ENCODE measurements at places on chromosomes 16 and 17.

DNA sequence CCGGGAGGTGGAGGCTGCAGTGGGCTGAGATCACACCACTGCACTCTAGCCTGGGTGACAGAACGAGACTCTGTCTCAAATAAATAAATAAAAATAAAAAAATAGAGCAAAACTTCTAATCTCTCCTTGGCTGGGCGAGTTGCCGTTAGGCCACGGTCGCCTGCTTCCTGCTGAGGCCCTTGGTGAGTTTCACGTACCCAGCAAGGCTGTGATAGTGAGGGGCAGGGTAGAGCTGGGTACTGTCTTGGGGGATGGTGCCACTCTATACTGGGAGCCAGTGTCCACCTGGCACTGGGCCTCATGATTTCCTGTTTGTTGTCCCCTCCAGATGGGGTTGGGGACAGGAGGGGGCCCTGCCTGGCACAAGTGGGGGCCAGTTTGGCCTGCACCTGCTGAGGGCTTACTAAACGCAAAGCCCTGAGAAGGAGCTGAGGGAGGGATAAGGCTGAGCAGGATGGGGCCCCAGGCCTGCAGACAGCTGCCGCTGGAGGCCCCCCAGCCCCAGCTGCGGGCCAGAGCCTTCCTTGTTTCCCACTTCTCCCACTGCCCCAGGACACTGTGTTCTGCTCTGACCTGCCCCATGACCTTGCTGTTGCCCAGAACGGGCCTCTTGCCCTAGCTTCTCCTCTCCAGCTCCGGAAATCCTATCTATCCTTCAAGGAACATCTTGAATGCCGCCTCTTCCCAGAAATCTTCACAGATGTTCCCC is 25.4 kb downstream of the GJD3 start:
- H3K27me3 ChIP-seq = no peaks in the 10 kb centered on the region
- no peak overlapping the region for H3K27ac ChIP-seq
- DNase-seq = no peak
- H3K4me1 ChIP-seq = peaks cover 39% of the 10 kb centered on the region

GRCh38 chr16:15538507-15538906 is 104.1 kb downstream of the BMERB1 start:
- H3K4me1 ChIP-seq = no peaks in the 10 kb centered on the region
- no peak overlapping the region for H3K4me3 ChIP-seq

DNA sequence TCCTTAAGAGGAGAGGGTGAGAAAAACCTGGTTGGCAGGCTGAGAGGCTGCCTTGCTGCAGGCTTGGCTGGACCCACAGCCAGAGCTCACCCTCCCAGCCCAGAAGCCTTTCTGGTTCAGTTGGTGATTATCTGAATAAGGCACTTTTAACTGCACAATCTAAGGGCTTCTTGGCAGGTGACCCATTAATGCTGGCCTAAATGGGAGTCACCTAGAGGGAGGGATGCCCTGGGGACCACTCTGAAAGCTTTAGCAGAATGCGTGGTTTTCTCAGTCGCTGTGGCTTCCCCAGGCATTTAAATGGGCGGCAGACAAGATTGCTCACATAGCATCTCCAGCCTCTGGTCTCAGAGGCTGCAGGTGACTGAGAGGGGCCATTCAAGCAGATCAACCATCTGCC is 33.2 kb upstream of the SHISA9 start:
- no peak overlapping the region for H3K27ac ChIP-seq
- H3K4me1 ChIP-seq = no peaks in the 10 kb centered on the region
- no peaks in the 10 kb centered on the region for H3K36me3 ChIP-seq
- H3K4me3 ChIP-seq = no peak overlapping the region

DNA sequence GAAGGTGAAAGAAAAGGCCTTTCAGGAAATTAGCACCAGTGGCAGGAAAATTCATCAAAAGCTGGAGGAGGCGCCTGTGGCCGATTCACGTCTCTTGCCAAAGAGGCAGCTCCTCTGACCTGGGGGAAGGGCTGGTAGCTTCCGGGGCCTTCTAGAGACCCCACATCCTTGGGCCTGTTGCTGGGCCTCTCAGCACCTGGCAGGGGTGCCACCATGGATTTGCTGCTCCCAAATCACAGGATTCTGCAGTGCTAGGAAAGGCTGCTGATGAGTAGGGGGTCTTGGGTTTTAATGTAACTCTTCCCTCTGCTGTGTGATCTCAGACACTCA is 11.6 kb upstream of the CBFB start:
- DNase-seq = no peak
- no peak overlapping the region for H3K27ac ChIP-seq
- no peaks in the 10 kb centered on the region for H3K36me3 ChIP-seq

- peak overlapping the region; percentile 70 for H3K4me3 ChIP-seq
- no peaks in the 10 kb centered on the region for H3K36me3 ChIP-seq
- H3K4me1 ChIP-seq = no peaks in the 10 kb centered on the region
- peak; percentile 92 for DNase-seq
- no peak overlapping the region for H3K27ac ChIP-seq
- peaks cover 46% of the 10 kb centered on the region for H3K27me3 ChIP-seq
Observed at GRCh38 chr17:76585033-76585648, 519 bp downstream of the ST6GALNAC2 start.

DNA sequence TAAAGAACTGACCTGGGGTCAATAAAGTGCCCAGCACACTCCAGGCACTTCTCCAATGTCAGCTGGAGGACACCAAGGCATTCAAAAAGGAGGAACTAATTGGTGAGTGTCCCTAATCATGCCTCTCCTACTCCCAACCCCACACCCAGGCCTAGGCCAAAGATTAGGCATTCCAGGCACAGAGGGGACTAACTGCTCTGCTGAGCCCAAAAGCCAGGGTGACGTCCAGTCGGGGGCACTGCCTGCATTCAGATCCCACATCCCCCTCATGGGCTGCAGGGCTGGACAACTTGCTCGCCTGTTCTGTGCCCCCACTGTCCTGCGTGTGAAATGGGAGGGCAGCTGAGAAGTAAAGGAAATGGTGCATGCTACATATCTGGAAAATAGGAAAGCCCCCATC is 115.4 kb downstream of the DYNLRB2 start:
- H3K27ac ChIP-seq = no peak overlapping the region
- no peak for DNase-seq
- no peaks in the 10 kb centered on the region for H3K27me3 ChIP-seq
- no peak overlapping the region for H3K4me3 ChIP-seq
- H3K36me3 ChIP-seq = no peaks in the 10 kb centered on the region
- no peaks in the 10 kb centered on the region for H3K4me1 ChIP-seq

- no peak for DNase-seq
- H3K36me3 ChIP-seq = no peaks in the 10 kb centered on the region
- no peaks in the 10 kb centered on the region for H3K27me3 ChIP-seq
- H3K4me3 ChIP-seq = no peak overlapping the region
- peaks cover 25% of the 10 kb centered on the region for H3K4me1 ChIP-seq
Observed at GRCh38 chr16:81530814-81531213, 86.2 kb downstream of the CMIP start.

- H3K27me3 ChIP-seq = no peaks in the 10 kb centered on the region
- H3K4me1 ChIP-seq = no peaks in the 10 kb centered on the region
- H3K36me3 ChIP-seq = peaks cover 30% of the 10 kb centered on the region
- no peak overlapping the region for H3K4me3 ChIP-seq
Observed at GRCh38 chr16:87747626-87748414, 18.0 kb downstream of the KLHDC4 start.

GRCh38 chr16:52293204-52293603 is 253.7 kb downstream of the TOX3 start:
- no peaks in the 10 kb centered on the region for H3K36me3 ChIP-seq
- H3K4me3 ChIP-seq = no peak overlapping the region
- no peak for DNase-seq
- no peaks in the 10 kb centered on the region for H3K27me3 ChIP-seq
- no peaks in the 10 kb centered on the region for H3K4me1 ChIP-seq
- no peak overlapping the region for H3K27ac ChIP-seq

GRCh38 chr17:77465358-77466041 is 324.7 kb downstream of the SEC14L1 start:
- no peak overlapping the region for H3K4me3 ChIP-seq
- no peaks in the 10 kb centered on the region for H3K27me3 ChIP-seq
- peaks cover 23% of the 10 kb centered on the region for H3K4me1 ChIP-seq
- peaks cover 25% of the 10 kb centered on the region for H3K36me3 ChIP-seq
- peak; percentile 97 for DNase-seq

GRCh38 chr17:35586569-35587073 is 501 bp upstream of the AP2B1 start:
- peak overlapping the region; percentile 95 for H3K27ac ChIP-seq
- H3K4me1 ChIP-seq = peaks cover 19% of the 10 kb centered on the region
- H3K4me3 ChIP-seq = peak overlapping the region; percentile 94
- no peaks in the 10 kb centered on the region for H3K27me3 ChIP-seq

DNA sequence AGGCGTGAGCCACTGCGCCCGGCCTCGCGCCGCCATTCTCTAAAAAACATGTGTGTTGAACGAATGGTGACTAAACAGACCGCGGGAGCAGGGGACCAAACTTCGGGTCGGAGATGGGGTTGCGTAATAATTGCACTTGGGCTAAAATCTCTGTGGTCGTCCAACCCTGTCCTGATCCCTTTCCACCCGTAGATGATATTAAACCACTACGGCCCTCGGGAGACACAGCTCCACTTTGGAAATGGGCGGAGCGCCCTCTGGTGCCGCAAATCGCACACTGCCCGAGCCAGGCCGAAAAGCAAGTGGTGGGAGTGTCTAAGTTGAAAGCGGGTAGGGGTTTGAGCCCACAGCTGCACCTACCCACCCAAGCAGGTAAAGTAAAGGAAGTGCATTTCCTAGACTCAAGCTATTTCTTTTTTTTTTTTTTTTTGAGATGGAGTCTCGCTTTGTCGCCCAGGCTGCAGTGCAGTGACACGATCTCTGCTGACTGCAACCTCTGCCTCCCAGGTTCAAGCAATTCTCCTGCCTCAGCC is 17.0 kb downstream of the CAVIN1 start:
- no peak overlapping the region for H3K27ac ChIP-seq
- H3K4me1 ChIP-seq = peaks cover 47% of the 10 kb centered on the region
- peak; percentile 97 for DNase-seq
- peaks cover 49% of the 10 kb centered on the region for H3K36me3 ChIP-seq
- H3K4me3 ChIP-seq = no peak overlapping the region

- H3K4me3 ChIP-seq = no peak overlapping the region
- no peak for DNase-seq
- no peak overlapping the region for H3K27ac ChIP-seq
- H3K36me3 ChIP-seq = no peaks in the 10 kb centered on the region
- no peaks in the 10 kb centered on the region for H3K4me1 ChIP-seq
- H3K27me3 ChIP-seq = no peaks in the 10 kb centered on the region
Observed at GRCh38 chr16:25606069-25606468, 85.7 kb upstream of the HS3ST4 start.

DNA sequence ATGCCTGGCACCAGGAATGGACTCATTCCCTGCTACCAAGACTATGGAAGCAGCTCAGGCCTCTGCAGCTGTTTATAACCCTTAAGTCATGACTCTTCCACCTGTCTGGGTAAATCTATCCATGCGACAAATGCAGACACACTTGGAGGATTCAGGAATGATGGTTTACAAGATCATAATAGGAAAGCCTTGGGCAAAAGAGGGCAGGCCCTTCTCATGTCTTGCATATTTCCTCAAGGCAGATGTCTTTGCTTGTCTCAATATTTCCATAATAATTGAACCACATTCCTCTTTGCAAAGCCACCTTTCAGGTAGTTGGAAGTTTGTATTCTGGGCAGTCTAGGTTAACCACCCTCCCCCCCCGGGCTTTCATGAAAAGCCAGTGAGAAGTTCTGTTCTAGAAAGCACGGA is 884 bp upstream of the JPT1 start:
- peaks cover 24% of the 10 kb centered on the region for H3K4me1 ChIP-seq
- peak; percentile 60 for DNase-seq
- no peaks in the 10 kb centered on the region for H3K36me3 ChIP-seq
- H3K27me3 ChIP-seq = no peaks in the 10 kb centered on the region
- H3K4me3 ChIP-seq = no peak overlapping the region

- H3K4me3 ChIP-seq = no peak overlapping the region
- H3K36me3 ChIP-seq = no peaks in the 10 kb centered on the region
- no peak for DNase-seq
- H3K27ac ChIP-seq = no peak overlapping the region
- no peaks in the 10 kb centered on the region for H3K4me1 ChIP-seq
Observed at GRCh38 chr16:46932802-46933201, 40.7 kb downstream of the DNAJA2 start.

DNA sequence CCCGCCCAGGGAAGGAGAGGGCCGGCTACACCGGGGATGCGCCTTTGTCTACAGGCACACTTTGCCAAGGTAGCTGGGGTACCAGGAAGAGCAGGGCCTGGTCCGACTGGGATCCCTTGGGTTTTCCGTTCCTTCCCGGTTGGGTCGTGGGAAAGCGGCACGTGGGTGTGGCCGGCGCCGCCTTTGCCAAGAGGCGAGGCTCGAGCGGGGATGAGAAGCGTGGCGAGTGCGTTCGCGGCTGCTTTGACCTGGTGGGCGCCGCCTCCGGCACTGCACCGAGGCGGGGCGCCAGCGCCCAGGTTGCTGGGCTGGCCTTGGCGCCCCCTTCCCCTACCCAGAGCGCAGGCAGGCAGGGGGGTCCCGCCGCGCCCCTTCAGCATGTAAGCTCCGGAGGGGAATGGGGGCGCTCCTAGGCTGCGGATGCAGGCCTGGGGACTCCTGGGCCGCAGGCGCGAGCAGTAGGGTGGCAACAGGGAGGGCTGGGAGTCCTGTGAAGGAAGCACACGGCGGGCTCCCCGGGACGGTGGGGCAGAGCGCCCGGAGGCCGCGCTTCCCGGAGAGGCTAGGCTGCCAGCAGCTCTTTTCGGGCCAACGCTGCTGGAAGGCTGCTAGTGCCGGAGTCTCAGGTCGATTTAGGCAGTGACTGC is 2.0 kb downstream of the HAS3 start:
- no peak overlapping the region for H3K27ac ChIP-seq
- peaks cover 17% of the 10 kb centered on the region for H3K36me3 ChIP-seq
- H3K4me3 ChIP-seq = peak overlapping the region; percentile 77

DNA sequence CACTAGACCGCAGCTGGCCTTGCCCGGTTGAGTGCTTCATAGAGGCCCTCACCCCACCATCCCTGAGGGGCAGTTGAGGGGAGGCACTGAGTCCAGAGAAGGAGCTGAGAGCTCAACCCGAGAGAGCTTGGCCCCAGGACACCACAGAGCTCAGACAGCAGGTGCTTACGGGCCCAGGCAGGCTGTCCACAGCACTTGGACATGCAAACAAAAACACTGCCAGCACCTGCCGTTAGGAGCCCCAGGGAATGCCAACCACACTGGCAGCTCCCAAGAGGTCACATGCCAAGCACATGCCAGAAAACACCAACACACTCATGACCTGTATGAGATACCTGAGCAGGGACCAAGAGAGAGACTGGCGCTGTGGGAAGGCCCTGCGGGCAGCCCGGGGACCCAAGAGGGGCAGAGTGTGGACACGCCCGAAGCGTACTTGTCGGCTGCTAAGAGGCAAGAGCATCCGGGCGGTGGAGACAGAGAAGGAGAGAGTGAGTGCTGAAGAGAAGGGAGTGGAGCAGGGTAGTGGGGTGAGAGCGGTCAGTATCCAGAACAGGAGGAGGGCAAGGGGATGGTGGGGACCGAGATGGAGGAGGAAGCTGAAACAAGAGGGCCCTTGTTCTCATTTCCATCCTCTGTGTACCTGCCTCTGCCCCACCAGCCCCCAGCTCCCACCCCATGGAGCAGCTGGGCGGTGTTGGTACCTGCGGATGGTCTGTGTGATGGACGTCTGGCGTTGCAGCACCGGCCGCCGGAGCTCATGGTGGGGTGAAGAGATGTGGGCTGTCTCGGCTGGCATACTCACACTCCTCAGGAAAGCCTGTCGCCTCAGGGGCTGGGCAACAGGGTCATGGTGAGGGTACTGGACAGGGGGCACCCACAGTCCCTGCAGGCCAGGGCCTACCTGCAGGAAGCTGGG is 8.2 kb downstream of the RHBDF1 start:
- H3K27ac ChIP-seq = no peak overlapping the region
- H3K4me3 ChIP-seq = no peak overlapping the region
- peak; percentile 80 for DNase-seq
- peaks cover 9% of the 10 kb centered on the region for H3K4me1 ChIP-seq
- H3K36me3 ChIP-seq = peaks cover 47% of the 10 kb centered on the region

Measured in osteoblast (primary cell).